ENCODE measurements at places on chromosomes 7 and 10. TPM values are rescaled to one million over a fixed set of nuclear protein-coding genes. Genes with fewer than 3 reads are reported as not detected.

DNA sequence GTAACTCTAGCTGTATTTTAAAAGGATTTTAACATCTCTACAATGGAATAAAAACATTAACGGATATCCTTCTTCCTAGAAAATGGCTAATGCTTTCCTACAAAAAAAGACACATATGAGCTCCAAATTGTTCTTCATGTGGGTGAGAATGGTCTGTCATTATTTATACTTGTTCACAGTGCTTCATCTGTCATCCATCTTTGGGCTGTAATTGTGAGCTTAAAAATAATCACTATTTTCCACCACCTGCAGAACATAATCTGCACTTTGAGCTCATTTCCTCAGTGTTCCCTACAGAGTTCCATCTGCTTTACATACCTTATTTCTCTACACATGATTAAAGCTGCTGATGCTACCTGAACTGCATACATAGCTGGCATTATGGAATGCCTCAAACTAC is 979.1 kb upstream of the C7orf33 start:
- DNase-seq = no peak

GRCh38 chr10:127440371-127440770 is 108.7 kb upstream of the NPS start:
- DNase-seq = no peak

DNA sequence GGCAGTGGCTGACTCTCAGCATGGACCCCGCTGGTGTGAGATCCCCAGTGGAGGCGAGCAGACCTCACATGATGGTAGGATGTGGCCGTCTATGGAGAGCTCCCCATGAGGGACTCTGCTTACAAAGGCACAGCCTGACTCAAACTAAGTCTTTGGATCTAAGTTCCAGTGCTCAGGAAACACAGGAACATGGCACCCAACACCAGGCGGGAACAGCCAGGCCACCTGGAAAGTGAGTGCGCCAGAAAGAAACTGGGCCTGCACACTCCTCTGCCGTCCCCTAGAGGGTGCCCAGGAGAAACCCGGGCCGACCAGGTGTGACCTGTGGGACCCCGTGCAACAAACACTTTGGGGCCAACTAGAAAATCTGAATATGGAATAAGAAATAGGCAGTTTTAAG is 10.0 kb downstream of the PITRM1 start:
- no peak for DNase-seq

GRCh38 chr10:101308051-101308450 is 45.9 kb upstream of the BTRC start:
- DNase-seq = no peak

DNA sequence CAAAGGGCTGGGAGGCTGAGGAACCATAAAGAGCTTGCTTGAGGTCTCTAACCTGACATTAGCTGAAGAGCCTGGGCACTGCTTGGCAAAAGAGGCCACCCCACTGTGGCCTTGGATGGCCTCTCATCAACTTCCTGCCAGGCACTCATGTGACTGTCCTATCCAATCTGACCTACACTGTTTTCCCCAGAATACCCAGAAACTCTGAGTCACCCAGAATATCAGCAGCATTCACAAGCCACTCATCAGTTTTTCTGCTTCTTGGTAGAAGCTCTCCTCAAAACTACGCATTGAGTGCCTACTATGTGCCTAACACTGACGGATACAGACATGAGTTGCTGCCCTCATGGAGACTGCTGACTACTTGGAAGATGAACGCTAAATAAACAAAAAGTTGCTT is 4.1 kb upstream of the NT5C2 start:
- peak; percentile 51 for DNase-seq

GRCh38 chr7:45595809-45596664 is 21.9 kb downstream of the ADCY1 start:
- no peak for DNase-seq

GRCh38 chr10:11661441-11661840 is 50.0 kb upstream of the USP6NL start:
- DNase-seq = no peak

GRCh38 chr10:116163333-116164131 is 109.5 kb downstream of the GFRA1 start:
- no peak for DNase-seq

- no peak for DNase-seq
Observed at GRCh38 chr10:80870282-80870681, 332.6 kb downstream of the SH2D4B start.

DNA sequence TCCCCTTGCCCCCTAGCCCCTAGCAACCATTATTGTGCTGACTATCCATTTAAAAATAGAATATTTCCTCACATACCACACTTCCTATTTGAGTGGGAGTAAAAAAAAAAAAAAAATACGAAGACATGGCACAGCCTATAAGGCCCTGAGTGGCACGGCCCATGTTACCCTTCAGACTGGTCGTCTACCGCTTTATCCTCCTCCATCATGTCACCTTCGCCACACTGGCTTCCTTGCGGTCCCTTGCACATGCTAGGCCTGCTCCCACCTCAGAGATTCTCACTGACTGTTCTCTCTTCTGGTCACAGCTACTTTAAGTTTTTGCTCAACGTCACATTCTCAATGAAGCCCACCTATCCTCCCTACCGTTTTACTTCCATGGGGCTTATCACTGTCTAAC is 130.3 kb downstream of the ATE1 start:
- DNase-seq = no peak

DNA sequence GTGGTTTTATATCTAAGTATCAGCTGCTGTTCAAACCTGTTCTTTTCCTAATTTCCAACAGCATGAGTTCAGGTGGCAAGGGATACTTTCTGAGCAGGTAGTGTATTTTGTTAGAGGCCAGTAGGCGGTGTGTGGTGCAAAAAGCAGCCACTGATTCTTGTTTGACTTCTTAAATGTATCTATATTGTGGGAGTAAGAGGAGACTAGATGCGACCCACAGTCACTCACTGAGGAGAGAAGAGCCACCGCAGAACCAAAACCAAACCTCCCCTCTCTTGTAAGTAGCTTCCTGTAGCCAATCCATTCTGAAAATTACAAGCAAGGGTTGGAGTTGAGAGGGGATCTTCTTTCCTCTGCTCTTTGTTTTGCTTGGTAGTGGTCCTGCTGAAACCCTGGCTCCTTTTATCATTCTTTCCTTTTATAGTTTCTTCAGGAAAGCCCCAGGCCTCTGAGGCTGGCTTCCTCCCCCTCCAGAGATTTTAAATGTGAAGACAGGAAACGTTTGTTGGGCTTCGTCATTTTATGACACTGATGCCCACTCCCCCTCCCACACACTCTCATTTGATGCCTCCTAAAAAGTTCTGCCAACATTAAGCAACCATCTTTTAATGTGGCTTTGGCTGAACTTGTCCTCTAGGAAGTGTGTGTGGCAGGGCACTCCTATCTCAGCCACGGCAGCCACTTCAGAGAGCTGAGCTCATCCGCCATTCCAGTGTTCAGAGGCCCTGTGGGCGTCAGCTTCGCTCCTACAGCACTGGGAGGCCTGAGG is 566.0 kb downstream of the SUGCT start:
- no peak for DNase-seq

DNA sequence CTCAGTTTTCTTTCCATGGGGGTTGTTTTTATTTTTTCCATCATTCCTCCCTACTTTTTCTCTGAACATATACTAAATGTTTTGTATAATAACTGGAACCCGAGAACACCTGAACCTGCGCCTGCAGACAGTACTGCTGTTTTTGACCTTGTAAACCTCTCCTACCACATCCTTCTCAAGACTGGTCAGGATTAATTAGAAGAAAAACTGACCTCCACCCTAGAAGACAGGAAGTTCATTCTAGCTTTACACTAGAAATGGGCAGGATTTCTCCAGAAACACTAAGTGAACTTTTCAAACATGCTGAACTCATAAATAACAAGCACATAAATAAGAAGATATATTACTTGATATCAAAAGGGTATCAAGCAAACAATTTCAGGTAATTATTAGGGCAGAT is 751 bp upstream of the HYCC1 start:
- no peak for DNase-seq

DNA sequence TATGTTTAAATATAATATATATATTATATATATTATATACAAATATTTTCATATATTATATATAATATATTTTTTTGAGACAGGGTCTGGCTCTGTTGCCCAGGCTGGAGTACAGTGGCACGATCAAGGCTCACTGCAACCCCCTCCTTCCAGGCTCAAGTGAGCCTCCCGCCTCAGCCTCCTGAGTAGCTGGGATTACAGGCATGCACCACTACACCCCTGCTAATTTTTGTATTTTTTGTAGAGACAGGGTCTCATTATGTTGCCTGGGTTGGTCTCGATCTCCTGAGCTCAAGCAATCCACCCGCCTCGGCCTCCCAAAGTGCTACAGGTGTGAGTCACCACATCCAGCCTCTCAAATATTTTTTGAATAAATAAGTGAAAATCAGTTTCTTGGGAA is 215.5 kb downstream of the GATA3 start:
- DNase-seq = no peak

- DNase-seq = no peak
Observed at GRCh38 chr10:78408671-78409472, 375.2 kb downstream of the RPS24 start.

DNA sequence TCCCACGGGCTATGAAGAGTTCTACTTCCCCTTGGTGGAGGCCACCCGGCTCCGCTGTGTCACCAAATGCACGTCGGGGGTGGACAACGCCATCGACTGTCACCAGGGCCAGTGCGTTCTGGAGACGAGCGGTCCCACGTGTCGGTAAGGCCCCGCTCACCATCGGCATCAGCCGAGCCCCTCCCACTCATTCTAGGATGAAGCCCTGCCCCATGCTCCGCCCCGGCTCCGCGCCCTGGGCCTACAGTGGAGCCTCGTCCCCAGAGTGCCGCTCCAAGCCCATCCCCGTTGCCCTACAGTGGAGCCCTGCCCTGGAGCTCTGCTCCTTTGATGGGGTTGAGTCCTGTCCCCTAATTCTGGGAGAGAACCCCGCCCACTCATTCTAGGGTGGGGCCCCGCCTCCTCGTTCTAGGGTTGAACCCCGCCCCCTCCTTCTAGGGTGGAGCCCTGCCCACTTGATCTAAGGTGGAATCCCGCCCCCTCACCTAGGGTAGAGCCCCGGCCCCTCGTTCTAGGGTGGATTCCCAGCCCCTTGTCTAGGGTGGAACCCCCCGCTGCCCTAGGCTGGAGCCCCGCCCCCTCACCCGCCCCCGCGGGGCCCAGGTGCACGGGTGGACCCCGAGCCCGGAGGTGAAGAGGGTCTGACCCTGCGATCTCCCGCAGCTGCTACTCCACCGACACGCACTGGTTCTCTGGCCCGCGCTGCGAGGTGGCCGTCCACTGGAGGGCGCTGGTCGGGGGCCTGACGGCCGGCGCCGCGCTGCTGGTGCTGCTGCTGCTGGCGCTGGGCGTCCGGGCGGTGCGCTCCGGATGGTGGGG is 3.4 kb upstream of the MUC12 start:
- DNase-seq = no peak

DNA sequence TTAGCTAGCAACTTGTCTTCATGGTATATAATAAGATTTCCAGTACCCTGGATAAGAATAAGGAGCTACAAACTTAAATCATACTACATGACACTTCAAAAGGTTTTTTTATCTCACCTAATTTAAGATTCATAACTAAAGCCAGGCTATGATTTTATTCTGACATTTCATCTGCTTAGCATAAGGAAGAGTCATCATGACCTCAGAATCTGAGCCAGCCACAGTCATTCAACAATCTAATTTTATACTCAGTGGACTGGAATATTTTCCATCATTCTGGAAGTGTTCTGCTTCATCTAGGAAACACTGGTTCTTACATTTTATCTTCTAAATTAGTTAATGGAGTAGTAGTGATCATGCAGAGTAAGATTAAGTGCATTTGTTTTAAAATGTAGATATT is 102.1 kb upstream of the KCND2 start:
- DNase-seq = no peak

- no peak for DNase-seq
Observed at GRCh38 chr10:34547291-34547690, 267.8 kb downstream of the PARD3 start.

- no peak for DNase-seq
Observed at GRCh38 chr10:122327237-122328206, 47.0 kb upstream of the PLEKHA1 start.

GRCh38 chr10:110885932-110886674 is 14.4 kb downstream of the PDCD4 start:
- no peak for DNase-seq

DNA sequence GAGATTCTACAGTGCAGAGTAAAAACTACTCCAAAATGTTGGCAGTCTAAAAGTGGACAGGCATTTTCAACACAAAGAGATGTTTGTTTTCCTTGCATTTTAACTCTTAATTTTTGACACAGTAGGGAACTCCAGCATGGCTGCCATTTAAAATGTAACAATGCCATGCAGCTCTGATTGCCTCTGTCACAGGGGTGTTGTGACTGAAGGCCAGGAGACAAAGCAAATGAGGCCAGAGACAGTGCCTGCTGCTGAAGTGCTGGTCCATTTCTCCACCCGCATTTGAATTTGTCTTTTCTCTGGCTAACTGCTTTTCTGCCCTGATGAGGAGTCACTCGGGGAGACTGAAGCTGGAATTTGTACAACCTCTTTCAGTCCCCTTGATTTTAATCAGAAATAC is 710.6 kb upstream of the GALNT17 start:
- no peak for DNase-seq

DNA sequence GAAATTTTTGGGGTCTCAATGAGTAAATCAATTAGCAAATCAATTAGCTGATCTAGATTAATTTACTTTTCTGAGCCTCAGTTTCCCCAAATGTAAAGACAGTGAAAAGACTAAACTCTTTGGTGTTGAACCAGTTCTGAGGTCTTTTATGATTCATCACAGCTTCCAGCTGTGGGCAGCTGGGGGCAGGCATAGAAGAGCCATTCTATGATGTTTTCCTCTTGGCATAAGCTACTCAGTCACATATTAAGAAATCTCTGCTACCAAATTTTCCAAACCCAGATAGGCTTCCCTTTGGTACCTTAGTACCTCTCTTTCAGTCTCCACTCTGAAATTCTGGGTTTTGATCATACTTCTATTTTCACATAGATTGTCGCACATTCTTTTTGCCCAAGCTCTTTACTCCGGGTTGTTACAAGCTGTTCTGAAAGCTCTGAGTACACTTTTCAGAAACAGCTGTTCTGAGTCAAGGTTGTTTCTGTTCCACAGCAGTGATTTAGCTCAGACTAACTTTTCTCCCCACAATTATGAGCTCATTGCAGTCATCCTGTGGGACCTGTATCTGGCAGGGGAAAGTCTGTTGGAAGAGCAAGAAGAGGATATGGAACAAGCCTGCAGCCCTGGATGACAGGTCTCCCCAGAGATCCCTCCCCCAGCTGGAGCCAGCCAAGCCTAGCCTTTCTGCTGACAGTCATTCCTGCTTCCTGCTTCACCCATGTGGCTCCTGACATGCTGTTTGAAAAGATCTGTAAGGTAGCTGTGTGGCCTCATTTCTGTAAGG is 599.6 kb upstream of the GHITM start:
- peak; percentile 90 for DNase-seq

GRCh38 chr7:130852867-130853266 is 118.9 kb upstream of the KLF14 start:
- DNase-seq = no peak

CYP2C8 gene
- not detected for total RNA-seq

CDHR3 gene
- total RNA-seq = 0.55 TPM

AKR1E2 gene
- 1.9 TPM for total RNA-seq

BAG3 gene
- total RNA-seq = 30.3 TPM

DEPP1 gene
- 19.8 TPM for total RNA-seq

SLC39A12 gene
- not detected for total RNA-seq

LRRC17 gene
- 6.2 TPM for total RNA-seq

SOSTDC1 gene
- not detected for total RNA-seq

DRGX gene
- total RNA-seq = not detected

ACTA2 gene
- total RNA-seq = 37.6 TPM

TCERG1L gene
- total RNA-seq = 0.75 TPM

GRID2IP gene
- not detected for total RNA-seq

TRDMT1 gene
- total RNA-seq = 7.4 TPM
